ENCODE measurements at places on chromosomes 7 and 10.

DNA sequence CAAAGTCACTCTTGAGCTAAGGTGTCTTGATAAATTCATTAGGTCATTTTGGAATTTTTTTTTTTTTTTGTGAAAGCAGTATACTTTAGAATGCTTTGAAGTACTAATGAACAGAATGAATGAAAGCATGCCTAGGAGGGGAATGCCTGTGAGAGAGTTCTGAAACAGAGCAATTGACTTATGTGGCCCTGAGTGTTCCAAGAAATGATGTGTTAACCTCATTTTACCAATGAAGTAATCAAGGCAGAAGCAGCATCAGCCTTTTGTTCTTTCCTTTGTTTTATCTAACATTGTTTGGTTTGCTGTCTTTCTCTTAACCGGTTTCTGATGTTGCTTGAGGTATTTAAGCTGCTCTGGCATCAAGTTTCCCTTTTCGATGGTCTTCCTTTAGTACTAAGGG lies 154.6 kb upstream of the HGF start:
- DNase-seq: no peak

GRCh38 chr7:50400114-50400513 lies 50.0 kb downstream of the FIGNL1 start:
- no peak for DNase-seq

DNA sequence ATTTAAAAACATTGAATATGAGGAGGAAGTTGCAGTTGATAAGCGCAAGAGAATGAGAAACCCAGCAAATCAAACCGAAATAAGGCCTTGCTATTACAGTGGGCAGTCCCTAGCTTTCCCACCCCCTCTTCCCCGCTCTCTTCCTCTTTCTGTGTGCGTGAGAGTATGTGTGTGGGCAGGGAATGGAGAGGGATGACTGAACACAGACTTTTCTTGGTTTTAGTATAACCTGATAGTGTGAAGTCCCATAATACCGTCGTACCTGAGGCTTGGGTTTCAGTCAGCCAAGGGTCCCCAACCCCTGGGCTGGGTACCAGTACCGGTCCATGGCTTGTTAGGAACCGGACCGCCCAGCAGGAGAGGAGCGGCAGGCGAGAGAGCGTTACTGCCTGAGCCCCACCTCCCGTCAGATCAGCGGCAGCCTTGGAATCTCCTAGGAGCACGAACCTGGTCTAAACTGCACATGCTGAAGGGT lies 255.3 kb downstream of the CELF2 start:
- no peak for DNase-seq

DNA sequence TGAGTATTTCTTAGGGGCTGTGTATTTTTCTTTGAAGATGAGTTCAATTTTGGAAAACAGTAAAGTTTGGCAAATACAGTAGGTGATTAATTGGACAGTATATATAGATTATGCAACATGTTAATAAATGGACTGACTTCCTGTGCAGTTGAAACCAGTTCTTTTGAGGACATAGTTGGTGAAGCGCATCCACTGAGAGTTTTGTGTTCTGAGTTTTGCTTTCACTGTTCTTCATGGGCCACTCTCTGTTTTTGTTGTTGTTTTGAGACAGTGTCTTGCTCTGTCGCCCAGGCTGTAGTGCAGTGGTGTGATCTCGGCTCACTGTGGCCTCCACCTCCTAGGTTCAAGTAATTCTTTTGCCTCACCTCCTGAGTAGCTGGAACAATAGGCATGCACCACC lies 109.0 kb downstream of the SDHAF3 start:
- DNase-seq: no peak

DNA sequence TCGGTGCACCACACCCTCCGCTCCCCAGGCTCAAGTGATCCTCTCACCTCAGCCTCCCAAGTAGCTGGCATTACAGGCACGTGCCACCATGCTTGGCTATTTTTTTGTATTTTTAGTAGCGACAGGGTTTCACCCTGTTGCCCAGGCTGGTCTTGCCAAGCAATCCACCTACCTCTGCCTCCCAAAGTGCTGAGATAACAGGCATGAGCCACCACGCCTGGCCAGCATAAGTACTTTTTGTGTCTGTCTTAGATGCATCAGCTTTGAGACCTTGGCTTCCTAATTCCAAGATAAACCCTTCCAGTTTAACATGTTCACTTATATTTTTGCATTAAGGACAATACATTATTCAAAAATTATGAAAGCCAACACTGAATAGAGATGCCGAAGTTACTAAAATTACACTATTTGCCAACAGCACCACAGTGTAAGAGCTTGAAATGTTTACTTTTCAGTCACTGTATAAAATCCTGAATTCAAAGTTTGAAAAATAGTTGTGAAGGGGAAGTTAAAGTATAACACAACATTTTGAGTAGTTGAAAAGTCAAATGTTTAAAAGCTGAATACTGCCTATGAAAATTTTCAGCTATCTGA lies 36.5 kb downstream of the ANKIB1 start:
- no peak for DNase-seq

- no peak for DNase-seq
Measured at GRCh38 chr7:98199131-98199530, 12.1 kb upstream of the BHLHA15 start.

DNA sequence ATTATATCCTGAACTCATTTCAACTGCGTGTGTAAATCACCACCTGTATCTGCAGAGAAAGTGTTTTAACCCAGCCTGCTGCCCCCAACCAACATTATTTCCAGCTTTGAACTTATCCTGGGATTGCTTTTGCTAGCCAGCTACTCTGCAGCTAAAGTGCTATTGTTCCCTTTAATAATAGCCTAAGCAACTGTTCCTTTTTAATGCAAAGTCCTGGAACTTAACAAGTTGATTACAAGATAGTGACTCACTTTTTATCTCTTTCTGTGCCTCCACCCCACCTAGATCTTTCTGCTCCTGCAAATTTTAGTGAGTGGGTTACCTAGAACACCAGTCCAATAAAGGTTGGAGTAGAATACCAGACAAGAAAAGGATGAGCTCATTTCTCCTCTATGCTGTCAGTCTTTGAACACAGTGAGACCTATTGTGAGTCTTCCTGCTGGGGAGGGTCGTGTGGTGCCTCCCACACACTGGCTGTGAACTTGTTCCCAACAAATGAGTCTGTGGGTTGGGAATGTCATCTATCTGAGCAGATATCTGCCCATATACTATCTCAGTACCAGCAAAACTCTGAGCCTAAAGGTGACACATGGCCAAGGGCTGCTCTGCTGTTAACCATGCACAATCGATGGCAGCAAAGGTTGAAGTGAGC lies 137.7 kb downstream of the FAM204A start:
- no peak for DNase-seq

GRCh38 chr7:43647673-43648472 lies 65.0 kb downstream of the STK17A start:
- peak; percentile 35 for DNase-seq

GRCh38 chr7:46530081-46530750 lies 609.1 kb upstream of the IGFBP3 start:
- no peak for DNase-seq

DNA sequence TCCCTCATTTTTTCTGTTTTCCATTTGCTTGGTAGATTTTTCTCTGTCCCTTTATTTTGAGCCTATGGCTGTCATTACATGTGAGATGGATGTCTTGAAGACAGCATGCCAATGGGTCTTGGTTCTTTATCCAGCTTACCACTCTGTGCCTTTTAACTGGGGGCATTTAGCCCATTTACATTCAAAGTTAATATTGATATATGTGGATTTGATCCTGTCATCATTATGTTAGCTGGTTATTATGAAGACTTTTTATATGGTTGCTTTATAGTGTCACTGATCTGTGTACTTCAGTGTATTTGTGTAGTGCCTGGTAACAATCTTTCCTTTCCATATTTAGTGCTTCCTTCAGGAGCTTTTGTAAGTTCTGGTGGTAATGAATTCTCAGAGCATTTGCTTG lies 89.3 kb upstream of the UNC5B start:
- no peak for DNase-seq

- no peak for DNase-seq
Measured at GRCh38 chr10:103374263-103374662, 6.5 kb downstream of the TAF5 start.

- DNase-seq: no peak
Measured at GRCh38 chr10:130799532-130799931, 512.0 kb downstream of the TCERG1L start.

- DNase-seq: no peak
Measured at GRCh38 chr10:19531324-19531723, 284.9 kb upstream of the PLXDC2 start.

DNA sequence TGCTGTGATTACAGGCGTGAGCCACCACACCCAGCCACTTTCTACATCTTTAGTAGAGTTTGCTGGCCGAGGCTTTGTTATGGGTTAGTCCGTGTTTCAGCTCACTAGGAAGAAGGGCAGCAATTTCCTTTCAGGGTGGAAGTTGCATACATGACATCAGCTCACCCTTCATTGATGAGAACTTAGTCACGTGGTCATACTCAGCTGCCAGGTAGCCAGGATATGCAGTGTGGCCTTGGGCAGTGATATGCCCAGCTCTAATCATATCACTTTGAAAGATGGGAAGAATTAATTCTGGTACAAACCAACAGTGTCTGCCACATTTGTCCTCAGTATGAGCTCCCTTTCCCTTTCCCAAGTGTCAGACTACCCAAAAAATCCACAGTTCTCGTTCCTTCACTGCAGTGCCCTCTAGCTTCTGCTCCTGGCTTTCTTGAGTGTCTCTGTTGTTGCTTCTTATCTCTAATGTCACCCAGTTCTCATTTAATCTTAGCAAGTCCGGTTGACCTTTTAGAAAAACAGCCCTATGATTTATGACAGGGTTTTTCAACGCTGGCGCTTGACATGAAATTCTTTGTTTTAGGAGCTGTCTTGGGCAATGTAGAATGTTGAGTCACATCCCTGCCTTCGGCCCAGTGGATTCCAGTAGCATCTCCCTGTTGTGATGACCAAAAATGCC lies 108.7 kb upstream of the ITGB1 start:
- no peak for DNase-seq

- no peak for DNase-seq
Measured at GRCh38 chr10:30125496-30125895, 66.1 kb upstream of the JCAD start.

- no peak for DNase-seq
Measured at GRCh38 chr10:14336736-14337135, 6.0 kb upstream of the FRMD4A start.

DNA sequence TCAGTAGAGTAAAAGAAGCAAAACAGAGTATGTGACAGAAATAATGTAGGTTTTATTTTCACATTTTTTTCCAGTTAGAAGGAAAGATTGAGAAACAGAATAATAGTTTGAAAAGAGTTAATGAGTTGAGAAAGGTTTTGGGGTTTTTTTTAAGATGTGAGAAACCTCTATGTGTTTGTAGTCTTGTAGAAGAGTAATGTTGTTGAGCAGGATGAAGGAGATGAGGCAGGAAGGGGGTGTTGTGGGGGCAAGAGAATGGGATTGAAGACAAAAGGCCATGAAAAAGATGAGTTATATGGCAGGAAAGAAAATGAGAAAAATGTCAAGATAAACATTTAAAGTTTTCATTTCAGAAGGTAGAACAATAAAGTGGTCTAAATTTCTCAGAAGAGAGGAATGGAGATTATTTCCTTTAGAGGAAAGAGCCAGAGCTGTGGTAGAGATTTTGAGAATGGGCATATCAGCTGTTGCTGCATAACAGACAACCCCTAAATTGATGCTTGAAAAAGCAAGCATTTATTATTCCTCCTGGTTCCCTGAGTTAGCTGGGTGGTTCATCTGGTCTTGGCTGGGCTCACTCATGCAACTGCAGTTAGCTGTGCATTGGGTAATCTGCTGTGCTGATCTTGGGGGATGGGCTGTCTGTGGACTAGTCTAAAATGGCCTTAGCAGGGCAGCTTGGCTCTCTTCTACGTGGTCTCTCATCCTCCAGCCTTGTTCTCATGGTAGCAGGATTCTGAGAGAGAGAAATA lies 27.1 kb downstream of the PCGF5 start:
- no peak for DNase-seq

GRCh38 chr10:3779158-3779741 lies 5.8 kb downstream of the KLF6 start:
- no peak for DNase-seq

- peak; percentile 56 for DNase-seq
Measured at GRCh38 chr7:93442478-93443224, 131.9 kb downstream of the CALCR start.

GRCh38 chr10:33099748-33100147 lies 141.7 kb upstream of the ITGB1 start:
- no peak for DNase-seq

DNA sequence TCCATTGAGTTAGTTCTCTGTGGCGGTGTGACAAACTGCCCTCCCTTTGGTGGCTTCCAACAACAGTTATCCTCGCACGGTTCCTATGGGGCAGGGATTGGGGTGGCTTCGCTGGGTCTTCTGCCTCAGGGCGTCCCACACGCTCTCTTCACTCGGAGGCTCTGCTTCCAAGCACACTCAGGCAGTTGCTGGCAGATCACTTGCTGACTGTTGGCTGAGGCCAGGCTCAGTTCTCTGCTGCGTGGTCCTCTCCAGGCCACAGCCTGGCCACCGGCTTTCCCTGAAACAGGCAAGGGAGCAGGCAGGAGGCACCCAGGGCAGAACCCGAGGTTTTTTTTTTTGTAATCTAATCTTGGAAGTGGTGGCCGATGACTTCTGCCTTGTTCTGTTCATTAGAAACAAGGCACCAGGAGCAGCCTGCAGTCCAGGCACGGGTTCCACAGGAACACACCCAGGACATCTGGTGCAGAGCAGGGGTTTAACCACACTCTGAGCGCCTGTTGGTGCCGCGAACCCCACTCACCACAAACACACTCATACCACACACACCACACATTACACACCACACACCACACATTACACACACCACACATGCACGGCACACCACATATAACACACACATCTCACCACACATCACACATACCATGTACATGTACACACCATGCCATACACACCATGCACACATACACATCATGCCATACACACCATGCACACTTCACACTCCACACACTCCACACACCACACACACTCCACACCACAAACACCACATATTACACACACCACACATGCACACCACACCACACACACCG lies 112.2 kb downstream of the PTPN20 start:
- no peak for DNase-seq

DNA sequence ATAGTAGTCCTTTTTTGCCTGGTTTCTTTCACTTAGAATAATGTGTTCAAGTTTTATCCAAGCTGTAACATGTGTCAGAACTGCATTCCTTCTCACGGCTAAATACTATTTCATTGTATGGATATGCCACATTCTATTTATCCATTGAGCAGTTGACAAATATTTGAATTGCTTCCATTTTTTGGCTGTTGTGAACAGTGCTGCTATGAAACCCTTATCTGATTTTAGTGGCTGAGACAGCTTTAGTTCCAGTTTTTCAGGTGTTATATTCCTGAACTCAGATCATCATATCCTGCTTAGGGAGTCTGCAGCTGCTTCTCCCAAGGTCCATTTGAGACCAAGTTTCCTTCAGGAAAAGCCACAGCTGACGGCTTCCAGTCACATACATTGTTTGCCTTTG lies 339.2 kb downstream of the GRID1 start:
- no peak for DNase-seq

GRCh38 chr10:70405037-70405824 lies 1.3 kb downstream of the EIF4EBP2 start:
- DNase-seq: peak; percentile 32

GRCh38 chr7:17460665-17461064 lies 162.2 kb downstream of the AHR start:
- DNase-seq: no peak

GRCh38 chr7:38112075-38112474 lies 66.0 kb upstream of the STARD3NL start:
- DNase-seq: no peak

GRCh38 chr7:133253519-133253875 lies 619 bp downstream of the EXOC4 start:
- DNase-seq: peak; percentile 46

- DNase-seq: no peak
Measured at GRCh38 chr7:37578350-37578749, 105.2 kb upstream of the GPR141 start.

Measured in B cell (primary cell).